ENCODE measurements at places on chromosomes 7 and 10.

DNA sequence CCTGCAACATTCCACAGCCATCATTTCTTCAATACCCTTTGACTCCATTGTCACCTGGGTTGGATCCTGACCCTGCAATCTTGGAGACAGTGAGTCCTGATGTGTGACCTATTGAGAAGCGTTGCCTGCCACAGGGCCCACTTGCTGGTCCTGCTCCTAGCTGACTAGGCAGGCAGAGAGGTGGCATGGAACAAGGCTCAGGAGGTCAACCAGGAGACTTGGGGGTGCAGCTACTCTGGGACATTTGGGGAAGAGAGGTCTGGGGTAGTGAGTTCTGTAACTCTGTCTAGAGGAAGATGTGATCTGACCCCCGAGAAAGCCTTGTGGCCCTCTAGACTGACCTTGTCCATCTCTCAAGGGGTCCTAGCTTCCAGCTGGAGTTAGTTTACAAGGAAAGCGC is 1.8 kb downstream of the ZMIZ2 start:
- no peak for DNase-seq

DNA sequence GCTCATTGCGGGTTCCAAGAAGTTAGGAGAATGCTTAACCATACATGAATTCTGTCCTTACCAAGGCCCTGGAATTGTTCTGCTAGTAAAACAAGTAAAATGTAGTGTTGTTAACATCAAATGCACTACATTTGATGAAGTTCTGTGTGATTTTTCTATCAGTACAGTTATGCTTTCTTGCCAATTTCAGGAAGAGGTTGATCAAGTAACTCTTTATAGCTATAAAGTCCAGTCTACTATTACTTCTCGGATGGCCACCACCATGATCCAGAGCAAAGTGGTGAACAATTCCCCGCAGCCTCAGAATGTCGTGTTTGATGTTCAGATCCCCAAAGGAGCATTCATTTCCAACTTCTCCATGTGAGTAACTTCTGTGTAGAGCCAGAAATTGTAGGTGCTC is 5.7 kb downstream of the ITIH2 start:
- no peak for DNase-seq

DNA sequence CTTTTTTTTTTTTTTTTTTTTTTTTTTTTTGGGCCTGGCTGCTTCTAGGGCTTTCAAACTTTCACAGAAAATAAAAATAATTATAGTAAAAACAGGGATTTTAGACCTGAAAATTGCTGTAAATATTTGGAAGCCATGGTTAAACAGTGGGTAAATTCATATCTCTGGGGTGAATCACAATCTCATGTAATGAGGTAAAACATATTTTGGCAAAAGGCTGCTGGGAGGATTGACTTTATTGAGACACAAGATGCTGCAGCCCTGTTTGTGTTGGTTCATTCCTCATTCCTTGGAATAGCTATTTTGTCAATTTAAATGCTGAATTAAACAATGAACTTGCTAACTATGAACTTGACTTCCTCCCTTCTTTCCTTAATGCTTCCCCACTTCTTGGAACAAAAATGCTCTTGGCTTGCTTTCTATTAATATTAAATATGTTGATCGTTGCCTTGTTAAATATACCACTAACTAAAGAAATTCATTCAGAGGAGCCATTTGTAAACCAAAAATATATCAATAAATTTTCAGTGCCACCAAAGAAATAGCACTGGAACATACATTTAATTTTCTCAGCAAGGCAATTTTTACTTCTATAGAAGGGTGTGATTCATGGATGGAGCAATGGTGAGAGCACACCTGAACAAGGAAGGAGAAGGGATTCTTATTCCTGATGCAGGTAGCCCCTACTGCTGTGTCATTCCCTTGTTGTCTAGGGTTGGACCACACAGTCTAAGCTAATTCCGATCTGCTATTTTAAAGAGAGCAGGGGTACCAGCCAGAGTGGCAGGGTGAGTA is 24.6 kb downstream of the AGK start:
- DNase-seq: no peak

DNA sequence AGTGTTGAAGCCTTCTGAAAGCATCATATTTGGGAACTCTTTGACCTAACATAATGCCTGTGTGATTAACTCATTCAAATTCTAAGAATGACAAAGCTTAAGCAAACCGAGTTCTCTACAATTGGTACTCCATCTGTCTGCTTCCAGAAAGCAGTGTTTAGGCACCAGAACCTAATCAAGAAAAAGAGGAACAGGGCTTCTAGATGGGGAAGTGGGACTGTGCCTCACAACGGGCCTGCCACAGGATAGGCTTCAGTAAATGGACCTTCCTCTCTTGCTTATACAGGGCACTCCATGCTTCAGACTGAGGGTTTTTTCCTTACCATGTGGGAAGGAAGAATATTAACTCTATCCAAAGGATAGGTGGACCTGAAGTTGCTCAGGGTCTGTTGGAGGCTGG is 808.1 kb downstream of the XPNPEP1 start:
- DNase-seq: no peak

- DNase-seq: no peak
Measured at GRCh38 chr10:84537447-84537931, 209.1 kb downstream of the CCSER2 start.

- DNase-seq: no peak
Measured at GRCh38 chr7:128108641-128109423, 77.6 kb upstream of the LRRC4 start.

GRCh38 chr10:100025576-100025975 is 15.8 kb upstream of the DNMBP start:
- no peak for DNase-seq

- no peak for DNase-seq
Measured at GRCh38 chr10:133592716-133593115, 27.3 kb upstream of the SYCE1 start.

- no peak for DNase-seq
Measured at GRCh38 chr10:77545585-77545984, 92.0 kb downstream of the KCNMA1 start.

GRCh38 chr7:45657890-45658715 is 83.9 kb downstream of the ADCY1 start:
- DNase-seq: no peak
